Type B pancreatic cell (in vitro differentiated cells): ENCODE measurements at places on chromosomes 7 and 10.

DNA sequence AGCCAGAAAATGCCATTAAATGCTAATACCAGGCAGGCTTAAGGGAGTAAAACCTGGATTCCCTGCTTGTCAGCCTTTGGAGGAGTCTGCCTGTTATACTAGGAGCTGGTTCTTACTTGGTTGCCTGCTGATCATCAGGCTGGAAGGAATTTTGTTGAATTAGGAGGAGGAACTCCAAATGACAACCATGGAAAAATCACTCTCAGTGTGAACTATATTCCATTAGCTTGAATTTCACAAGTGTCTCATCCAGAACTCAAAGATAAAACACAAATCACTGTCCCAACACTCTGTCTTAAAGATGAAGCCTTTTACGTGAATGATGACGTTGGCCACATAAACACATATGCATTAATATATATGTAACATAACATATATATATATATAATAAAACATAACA lies 238.9 kb upstream of the PLXDC2 start:
- DNase-seq: no peak

DNA sequence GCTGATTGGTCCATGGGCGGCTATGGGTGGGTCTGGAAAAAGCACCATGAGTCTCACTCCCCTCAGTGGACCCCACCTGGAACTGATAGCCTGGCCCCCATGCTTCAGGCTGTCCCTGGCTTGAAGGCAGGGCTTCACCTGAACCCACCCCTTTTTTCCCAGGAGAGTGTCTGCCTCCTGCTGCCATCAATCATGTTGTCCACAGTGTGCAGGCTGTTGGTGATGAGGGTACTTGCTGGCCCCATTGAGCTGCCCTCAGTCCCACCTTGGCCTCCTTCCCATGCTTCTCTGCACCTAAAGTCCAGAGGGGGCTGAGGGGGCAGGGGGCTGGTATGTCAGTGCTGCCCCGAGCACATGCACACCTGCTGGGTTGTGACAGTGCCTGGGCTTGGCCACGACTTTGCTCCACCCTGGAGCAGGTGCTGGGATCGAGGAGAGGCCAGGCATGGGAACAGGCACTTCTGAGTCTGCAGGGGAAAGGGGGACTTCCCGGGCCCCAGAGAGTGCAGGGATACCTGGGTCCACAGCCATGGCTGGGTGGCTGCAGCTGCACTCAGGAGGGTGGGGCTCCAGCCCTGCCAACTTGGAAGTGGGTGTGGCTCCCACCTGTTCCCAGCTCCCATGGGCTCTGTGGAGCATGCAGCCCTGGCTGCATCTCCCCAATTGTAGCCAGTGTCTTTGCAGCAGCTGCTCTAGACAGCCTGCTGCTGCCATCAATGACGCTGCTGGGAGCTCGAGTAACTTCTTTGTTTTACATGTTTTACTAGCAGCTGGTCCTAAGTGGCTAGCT lies 56.9 kb downstream of the ADK start:
- no peak for DNase-seq

- DNase-seq: no peak
Measured at GRCh38 chr10:84076047-84076388, 63.3 kb upstream of the GHITM start.

DNA sequence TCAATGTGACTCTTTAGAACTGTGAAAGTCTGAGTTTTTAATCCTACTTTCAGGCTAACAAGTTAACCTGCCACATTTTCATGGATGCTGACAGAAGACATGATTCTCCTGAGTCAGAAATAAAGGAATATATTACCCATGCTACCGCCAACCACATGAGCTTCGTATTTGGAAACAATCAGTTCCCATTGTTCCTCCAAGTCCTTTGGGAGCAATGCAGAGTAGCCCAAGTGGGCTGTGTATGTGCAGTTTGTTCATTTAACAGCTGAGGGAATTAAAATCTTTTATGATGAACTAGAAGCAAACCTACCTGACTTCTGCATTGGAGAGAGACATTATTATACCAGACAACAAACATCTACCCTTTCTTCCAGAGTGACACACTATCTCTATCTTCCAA lies 169.3 kb upstream of the BET1 start:
- DNase-seq: no peak

GRCh38 chr7:112701456-112701855 lies 88.7 kb downstream of the TMEM168 start:
- DNase-seq: no peak

GRCh38 chr7:150361807-150362621 lies 6.6 kb upstream of the REPIN1 start:
- no peak for DNase-seq

DNA sequence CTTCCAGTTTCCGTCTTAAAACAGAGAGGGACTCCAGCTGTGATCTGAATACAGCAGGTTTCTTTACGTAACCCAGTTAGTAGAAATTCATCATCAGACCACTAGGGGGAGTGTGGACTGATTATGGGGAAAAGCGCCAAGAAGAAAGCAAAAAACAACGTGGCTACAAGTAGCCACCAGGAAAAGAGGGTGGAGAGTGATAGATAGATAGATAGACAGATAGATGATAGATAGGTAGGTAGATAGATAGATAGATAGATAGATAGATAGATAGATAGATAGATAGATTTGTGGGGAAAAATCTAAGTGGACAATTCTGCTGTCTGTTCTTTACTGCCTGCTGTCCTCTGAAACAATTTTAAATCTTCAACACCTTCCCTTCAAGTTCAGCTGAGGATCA lies 12.7 kb upstream of the AKR1B10 start:
- DNase-seq: no peak

- DNase-seq: no peak
Measured at GRCh38 chr7:38628630-38629385, 2.4 kb downstream of the AMPH start.

- no peak for DNase-seq
Measured at GRCh38 chr10:115833119-115833518, 439.9 kb downstream of the GFRA1 start.

DNA sequence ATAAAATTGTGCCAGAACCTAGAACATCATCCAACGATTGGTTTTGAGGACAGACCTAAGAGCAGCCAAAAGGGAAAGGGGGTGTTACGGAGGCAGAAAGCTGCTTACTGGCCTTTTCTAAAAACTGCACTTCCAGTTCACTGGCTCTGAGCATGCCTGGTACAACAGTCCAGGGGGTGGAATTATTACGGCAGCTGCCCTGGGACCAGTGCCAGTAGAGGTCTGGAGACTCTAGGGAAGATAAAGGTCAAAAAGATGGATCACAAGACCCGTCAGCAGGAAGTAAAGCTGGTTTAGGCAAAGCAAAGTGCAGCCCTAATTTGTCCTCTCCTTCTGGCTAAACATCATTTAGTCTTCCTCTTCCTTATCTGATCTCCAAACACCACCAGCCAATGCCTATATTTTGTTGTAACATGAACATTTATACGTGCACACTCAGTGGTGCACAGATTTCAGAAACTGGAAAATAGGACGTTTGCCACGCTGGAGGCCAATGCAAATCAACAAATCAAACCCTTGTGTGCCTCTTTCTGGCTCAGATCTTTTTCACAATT lies 216.4 kb upstream of the DPP6 start:
- no peak for DNase-seq

GRCh38 chr7:50679218-50680007 lies 103.3 kb downstream of the GRB10 start:
- no peak for DNase-seq

GRCh38 chr7:107502154-107502553 lies 32.3 kb downstream of the GPR22 start:
- no peak for DNase-seq

GRCh38 chr7:22110881-22111280 lies 165.2 kb upstream of the CDCA7L start:
- no peak for DNase-seq

DNA sequence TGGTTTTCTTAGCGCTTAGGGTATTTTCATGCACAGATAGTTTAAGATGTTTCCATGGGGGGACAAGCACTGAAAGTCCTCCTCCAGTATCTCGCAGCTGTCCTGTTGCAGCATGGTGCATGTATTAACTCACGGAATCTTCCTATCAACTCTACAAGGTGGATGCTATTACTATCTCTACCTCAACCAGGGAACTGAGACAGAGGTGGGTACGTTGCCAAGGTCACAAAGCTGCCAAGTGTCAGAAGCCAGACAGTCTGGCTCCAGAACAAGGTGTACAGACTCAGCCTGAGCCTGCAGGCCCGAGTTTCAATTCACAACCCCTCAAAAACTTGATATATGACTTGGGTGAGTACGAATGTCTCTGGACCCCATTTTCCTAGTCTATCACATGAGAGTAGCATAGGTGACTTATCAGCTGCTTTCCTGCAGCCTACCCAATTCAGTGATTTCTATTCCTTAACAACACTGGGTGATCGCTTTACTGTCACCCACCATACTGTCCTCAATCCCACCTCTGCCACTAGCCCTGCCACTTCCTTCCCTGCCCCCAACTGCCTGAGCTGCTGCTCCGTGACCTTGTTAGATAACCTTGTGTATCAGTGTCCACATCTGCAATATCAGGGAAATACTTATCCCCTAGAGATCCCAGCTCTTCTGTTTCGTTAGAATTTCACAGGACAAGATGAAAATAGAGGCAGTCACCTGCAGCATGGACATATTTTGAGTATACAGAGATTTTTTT lies 92.1 kb downstream of the ABCC2 start:
- no peak for DNase-seq

- DNase-seq: no peak
Measured at GRCh38 chr7:38478404-38478803, 152.8 kb downstream of the AMPH start.

GRCh38 chr7:98329100-98329790 lies 47.8 kb downstream of the BRI3 start:
- DNase-seq: no peak

DNA sequence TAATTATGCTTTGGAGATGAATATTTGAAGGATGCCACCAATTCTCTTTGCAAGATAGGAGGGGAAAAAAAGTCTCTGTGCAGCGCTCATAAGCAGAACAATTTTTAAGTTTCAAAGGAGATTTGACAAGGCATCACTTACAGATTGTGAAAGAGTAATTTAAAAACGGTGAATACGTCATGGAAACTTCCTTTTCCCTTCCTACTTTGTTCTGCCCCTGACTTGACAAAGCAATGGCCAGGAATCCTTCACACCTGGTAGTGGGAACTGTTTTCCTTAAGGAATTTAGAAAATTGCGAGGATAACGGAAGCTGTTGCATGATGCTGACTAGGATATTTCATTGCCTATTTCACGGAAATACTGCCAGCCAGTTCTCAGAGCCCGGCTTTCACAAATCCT lies 16.7 kb downstream of the FAM107B start:
- no peak for DNase-seq

DNA sequence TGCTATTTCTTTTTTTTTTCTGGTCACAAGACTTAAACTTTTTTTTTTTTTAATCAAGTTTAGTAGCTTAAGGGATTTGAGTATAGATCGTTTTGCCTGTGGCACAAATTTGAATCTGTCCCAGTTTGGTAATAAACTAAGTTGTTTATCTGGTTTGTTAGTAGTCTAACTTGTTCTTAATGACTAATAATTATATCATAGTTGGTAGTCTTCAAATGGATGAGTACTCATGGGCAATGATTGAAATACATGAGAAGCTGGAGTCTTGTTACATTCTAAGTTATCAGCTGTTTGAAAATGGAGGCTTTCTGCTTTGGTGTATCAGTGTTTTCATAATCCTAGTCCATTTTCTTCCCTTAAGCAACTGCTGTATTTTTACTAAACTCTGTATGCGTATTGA lies 12.3 kb downstream of the BTAF1 start:
- no peak for DNase-seq

- DNase-seq: no peak
Measured at GRCh38 chr10:111440501-111440900, 363.7 kb downstream of the ADRA2A start.

- DNase-seq: no peak
Measured at GRCh38 chr10:15660990-15661389, 58.7 kb downstream of the ITGA8 start.

DNA sequence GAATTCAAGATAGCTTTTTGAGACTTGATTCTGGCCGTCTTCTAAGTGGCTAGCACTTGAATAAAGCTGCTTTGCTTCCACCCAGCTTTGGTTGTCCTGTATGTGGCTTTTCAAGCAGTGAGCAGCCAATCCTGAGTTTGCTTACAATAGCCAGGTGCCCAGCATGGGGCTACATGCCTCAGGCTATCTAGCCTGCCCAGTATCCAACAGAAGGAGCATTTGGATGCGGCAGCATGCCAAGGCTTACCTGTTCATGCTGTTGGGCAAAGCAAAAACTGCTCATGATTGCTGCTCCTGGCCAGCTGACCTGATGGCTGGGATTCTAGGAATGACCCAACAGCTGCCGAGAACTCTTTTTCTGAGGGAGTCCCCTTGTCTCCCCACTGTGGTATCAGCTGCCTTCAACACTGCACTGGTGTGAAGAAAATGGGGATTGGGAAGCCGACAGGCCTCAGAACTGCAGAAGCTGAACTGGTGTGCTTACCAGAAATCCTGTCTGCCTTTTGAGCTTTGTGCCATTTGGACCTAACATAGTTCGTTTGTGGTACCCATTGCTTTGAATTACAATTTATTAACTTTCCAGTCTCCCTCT lies 618.9 kb upstream of the IGFBP3 start:
- DNase-seq: no peak

- no peak for DNase-seq
Measured at GRCh38 chr10:75971402-75972211, 540.2 kb downstream of the LRMDA start.

GRCh38 chr10:60722623-60723022 lies 55.7 kb upstream of the CDK1 start:
- DNase-seq: no peak

DNA sequence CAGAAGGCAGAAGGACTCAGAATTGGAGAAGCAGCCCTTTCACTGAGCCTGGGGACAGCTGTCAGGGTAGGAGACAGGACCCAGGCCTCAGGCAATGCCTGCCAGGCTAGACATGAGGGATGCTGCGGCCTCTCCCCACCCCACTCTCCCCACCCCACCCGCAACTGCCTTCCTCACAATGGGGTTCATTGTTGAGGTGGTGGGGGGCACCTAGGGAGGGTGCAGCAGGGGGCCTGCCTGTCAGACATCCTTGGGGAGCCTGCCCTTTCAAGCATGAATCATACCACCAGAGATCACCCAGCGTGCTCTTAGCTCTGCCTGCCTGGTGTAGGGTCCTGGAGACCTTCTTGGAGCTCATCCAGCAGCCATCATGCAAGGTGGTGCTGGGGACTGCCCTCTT lies at the start of gene C10orf62:
TSS of gene C10orf62 (plus strand) at position 243 of the 400 bp plus-strand sequence. CDS start 177 bp downstream, outside the sequence.
- DNase-seq: no peak

GRCh38 chr7:42159130-42159529 lies 77.9 kb downstream of the GLI3 start:
- DNase-seq: no peak

DNA sequence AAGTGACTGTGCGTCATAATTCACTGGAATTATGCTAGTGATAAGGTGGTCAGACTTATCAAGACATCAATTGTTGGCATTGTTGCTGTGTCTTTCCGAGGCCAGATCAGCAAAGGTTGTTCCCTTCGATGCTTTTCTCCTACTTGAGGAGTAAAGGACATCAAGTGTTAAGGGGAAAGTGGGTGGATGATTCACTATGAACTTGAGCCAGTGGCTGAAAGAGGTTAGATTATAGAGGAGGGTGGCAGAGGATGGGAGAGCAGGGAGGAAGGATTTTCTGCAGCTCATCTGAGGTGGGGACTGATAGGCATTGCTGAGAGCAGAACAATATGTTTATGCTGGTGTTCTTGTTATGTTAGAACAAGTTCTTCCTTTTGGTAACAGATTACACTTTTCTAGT lies 131.4 kb upstream of the AGR3 start:
- DNase-seq: no peak
